Activated CD8-positive, alpha-beta T cell treated with anti-CD3 and anti-CD28 coated beads, Interleukin-2, amount 10 ng/mL, durations not matched to agents 7 days and 5 days (primary cell): ENCODE measurements at places on chromosomes 6 and 20.

- DNase-seq = no peak
These were observed 126.5 kb downstream of the REV3L start for GRCh38 chr6:111356551-111356950.

GRCh38 chr6:156658186-156658965 is 118.8 kb upstream of the ARID1B start:
- DNase-seq = no peak

GRCh38 chr6:29474996-29475395 is 12.8 kb downstream of the MAS1L start:
- DNase-seq = no peak

DNA sequence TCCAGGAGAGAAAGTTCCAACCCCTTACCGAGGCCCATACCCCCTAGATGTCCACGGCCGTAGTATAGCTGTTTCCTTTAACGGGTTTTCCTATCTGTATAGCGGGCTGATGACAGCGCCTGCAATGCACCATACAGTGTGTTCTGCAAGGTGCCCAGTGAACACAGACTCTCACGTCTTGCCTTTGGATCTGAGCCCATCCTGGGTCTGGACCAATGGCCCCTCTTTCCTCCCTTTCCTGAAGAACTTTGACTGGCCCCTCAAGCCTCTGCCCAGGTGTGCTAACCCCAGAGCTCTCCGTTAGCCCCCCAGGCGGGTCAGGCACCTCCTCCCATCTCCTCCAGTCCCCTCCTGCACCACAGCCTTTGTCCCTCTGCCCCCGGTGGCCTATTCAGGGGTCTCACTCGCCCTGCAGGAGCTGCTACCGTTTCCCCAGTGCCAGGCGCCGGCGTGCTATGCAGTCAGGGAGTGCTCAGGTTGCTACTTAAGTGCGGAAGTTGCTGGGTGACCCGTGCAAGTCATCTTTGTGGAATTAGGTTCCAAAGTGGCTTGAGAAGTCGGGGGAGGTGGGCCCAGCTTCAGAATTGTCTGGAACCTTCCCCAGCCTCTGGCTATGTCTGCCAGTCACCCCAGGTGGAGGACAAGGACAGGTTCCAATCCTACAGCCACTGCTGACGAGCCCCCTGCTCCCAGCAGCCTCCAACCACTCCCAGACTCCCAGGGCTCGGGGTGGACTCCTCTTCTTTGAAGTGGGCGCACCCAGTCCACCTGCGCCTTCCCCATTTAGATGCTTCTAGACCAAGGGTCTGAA is 35.0 kb upstream of the ZBP1 start:
- no peak for DNase-seq

DNA sequence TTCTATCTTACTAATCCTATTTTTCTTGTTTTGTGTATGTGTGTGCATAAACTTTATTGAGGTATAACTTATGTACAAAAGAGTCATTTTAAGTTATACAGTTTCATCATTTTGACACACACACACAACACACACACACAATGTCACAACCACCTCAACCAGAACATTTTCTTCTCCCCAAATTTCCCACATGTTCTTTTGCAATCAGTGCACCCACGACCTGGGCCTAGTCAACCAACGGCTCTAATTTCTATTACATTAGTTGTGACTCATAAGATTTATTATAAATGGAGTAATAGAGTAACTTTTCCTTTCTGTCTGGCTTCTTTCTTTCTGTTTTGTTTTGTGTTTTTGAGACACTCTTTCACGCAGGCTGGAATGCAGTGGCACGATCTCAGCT is 9.8 kb upstream of the POM121L2 start:
- DNase-seq = no peak

DNA sequence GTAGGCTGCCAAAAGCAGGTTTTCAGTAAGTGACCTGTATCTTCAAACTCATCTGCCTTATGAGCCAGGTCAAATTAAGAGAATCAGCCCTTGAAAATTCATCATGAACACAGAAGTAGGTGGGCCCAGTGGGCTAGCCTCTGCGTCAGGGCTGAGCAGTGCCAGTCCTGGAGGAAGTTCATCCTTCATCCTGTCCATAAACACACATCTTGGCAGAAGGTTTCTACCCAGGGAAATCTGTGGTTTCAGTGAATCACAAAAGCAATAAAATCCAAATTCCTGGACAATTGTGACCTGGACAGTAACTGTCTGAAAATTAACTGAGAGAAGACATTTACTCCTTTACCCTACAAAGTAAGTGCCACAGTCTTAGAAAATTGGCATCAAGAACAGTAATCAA is 72.4 kb downstream of the ATG5 start:
- no peak for DNase-seq

GRCh38 chr6:104956731-104957294 is at the start of gene LIN28B:
TSS of gene LIN28B (plus strand) at chr6:104957107. CDS start at chr6:104957251, 144 bp downstream.
- no peak for DNase-seq

DNA sequence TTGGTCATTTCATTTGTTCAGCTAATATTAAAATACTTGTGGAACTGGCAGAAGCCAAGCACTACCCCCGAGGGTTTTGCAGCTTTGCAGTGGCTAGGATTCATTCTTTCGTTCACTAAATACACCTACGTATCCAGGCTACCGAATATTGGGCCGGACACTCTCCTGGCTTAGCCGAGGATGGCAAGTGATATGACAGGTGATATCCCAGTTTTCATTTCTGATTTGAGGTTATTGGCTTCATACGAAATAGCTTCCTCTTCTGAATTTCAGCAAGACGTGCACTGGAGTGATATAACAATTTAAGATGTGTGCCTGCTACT is 536 bp upstream of the MTFR2 start:
- no peak for DNase-seq

- peak; percentile 22 for DNase-seq
These were observed 22.8 kb downstream of the FYN start for GRCh38 chr6:111850295-111850937.
